Activated T-cell treated with anti-CD3 and anti-CD28 coated beads for 4 hours (primary cell): ENCODE measurements at places on chromosomes 6 and 20.

- no peak for DNase-seq
Measured at GRCh38 chr20:41697861-41698559, 79.8 kb upstream of the CHD6 start.

- no peak for DNase-seq
Measured at GRCh38 chr6:166715065-166715464, 88.0 kb upstream of the RPS6KA2 start.

GRCh38 chr6:20159781-20160540, 52.3 kb downstream of the MBOAT1 start:
- DNase-seq: no peak

- DNase-seq: no peak
Measured at GRCh38 chr6:16441262-16441661, 202.9 kb downstream of the GMPR start.

DNA sequence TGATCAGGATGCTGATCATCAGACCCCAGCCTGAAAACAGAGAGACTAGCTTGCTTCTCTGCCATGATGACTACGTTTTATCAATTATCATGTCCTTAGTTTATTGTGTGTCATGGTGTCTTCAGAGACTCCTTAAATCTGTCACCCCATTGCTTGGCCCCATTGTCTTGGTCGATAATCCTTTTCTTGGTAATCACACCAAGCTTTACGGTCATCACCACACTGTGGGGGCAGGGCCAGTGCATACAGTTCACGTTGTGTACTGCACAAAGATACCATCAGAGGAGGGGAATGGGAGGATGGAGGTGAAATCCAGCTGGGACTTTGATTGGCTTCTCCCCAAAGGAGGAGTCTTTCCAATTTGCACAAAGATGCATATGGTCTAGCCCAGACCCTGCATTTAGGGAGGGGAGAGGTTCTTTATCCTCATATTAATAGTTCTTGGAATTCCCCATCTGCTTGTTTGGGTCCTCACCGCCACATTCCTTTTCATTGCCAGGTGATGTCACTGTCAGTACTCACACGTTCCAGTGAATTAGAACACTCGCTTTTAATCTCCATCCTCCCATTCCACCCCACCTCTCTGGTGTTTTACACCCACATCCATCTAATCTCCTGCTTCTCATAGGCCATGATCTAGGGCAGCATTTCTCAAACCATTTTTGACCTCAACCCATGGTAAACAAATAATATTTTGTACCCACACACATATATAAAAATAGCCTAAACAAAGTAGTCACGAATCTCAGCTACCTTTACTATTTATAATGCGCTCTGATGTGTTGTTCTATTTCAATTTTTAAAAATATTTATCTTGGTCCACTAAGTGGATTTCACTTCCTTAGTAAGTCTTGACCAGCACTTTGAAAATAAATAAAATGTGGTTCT, 5.7 kb downstream of the ETV7 start:
- DNase-seq: no peak

- no peak for DNase-seq
Measured at GRCh38 chr6:21220271-21220987, 373.1 kb upstream of the SOX4 start.

DNA sequence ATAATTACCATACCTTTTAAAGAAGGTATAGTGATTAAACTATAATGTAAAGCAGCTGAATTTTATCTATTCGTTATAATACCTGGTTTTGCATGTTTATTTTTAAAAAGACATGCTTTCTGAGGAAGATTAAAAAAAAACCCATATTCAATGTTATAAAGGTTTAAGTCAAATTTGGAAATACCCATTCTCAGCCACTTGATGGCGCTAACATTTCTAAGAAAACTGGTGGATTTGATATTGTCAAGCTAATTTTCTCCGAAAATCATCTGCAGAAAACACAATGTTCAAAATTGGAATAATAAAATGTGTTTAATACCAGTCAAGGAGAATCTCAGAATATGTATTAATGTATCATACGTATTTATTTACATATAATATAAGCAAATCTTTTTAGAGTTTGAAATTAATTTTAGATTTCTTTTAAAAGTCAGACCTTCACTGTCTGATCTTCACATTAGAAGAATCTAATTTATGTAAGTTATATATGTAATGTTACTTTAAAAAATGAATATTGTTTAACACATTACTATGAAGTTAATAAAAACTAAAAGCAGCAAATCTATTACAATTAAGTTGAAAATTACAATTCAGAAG, 35.0 kb downstream of the SHPRH start:
- DNase-seq: no peak

DNA sequence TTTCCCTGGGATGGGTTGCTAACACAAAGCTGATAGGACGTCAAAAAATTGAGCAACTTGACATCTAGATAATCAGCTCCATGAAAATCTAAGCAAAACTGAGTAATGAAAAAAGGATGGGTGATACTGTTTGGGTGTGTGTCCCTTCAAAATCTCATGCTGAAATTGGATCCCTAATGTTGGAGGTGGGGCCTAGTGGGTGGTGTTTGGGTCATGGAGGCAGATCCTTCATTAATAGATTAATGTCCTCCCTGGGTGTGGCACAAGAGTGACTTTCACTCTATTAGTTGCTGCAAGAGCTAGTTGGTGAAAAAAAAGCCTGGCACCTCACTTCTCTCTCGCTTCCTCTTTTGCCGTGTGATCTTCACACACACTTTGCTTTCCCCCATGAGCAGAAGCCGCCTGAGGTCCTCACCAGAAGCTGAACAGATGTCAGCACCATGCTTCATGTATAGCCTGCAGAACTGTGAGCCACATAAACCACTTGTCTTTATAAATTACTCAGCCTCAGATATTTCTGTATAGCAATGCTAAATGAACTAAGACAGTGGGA, 160.9 kb downstream of the FRK start:
- DNase-seq: no peak
